ENCODE measurements at places on chromosomes 5 and 9.

DNA sequence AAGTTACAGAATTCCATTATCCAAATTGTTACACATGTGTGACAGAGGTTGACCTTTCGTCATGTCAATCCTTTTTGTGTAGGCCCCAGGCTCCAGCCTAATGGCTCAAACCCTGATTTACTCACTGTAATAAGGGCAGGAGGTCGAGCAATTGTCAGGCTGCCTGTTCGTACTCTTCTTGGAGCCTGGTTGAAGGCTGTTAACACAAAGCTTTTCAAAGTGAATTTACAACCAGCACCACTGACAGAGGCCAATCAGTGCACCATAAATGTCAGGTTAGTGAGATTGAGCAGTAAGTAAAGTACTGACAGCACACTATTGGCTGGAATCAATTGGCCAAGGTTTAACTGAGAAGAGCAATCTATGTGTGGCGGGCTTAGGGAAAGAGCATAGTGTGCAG lies 16.8 kb downstream of the PRDM6 start:
- DNase-seq, result no peak

- no peak for DNase-seq
Observed at GRCh38 chr5:168317521-168318147, 26.2 kb downstream of the WWC1 start.

DNA sequence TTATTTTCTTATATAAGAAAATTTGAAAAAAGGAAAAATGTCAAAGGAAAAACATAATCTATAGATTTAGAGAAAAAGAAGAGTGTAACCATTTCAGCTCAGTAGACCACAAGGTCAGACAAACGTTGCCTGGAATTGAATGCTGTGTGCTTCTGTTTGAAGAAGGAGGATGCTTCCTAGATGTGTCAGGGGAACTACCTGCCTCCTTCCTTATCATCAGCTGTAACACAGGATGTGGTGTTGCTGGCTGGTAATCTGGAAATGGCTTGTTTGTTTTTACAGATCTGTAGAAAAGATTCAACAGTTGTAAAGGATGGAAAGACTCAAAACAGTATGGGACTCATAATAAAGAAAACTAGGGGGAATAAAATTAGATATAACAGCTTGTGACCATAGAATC lies 160.7 kb upstream of the MEF2C start:
- no peak for DNase-seq

- DNase-seq, result no peak
Observed at GRCh38 chr5:178244576-178244975, 12.0 kb upstream of the PHYKPL start.

GRCh38 chr5:61687371-61687770 lies 355.3 kb downstream of the ZSWIM6 start:
- no peak for DNase-seq

- no peak for DNase-seq
Observed at GRCh38 chr5:36719282-36719681, 112.9 kb downstream of the SLC1A3 start.

DNA sequence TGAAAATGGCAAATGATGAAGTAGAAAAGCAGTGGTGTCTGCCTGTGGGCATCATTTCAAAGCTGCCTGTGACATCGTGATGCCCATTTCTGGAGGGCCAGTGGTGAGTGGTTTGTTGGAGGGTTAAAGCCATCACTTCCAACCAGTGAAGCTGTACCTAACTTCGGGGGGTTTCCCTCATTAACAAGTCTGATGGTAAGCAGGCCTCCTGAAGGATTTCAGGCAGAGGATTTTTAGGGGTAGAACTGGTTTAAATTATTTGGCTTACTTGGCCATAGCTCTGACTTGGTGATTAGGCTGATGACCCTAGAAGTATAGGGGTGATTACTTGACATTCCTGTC lies 10.7 kb downstream of the TNFAIP8 start:
- DNase-seq, result no peak

GRCh38 chr9:116219686-116220085 lies 66.1 kb downstream of the PAPPA start:
- DNase-seq, result no peak

- DNase-seq, result no peak
Observed at GRCh38 chr5:35125746-35126145, 78.0 kb upstream of the AGXT2 start.

Measured in stimulated activated CD8-positive, alpha-beta memory T cell treated with anti-CD3 and anti-CD28 coated beads, Interleukin-12 subunit alpha, Interleukin-12 subunit beta, amount 100 ng/mL, for 4 hours (primary cell).